ENCODE measurements at places on chromosomes 11 and 22.

- no peak for DNase-seq
These were observed 940 bp upstream of the C11orf91 start for GRCh38 chr11:33701302-33702230.

DNA sequence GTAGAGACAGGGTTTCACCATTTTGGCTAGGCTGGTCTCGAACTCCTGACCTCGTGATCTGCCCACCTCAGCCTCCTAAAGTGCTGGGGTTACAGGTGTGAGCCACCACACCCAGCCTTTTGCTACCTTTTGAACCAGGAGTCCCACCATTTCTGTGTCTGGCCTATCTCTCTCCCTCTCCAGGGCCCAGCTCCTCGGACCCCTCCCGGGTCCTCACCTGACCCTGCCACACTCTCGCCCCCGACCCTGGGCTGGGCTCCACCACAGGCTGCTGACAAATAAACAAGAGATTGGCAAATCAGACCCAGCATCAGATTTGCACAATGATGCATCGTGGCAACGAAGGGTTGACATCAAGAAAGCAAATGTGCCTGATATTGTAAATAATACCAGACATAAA, 8.8 kb downstream of the KRTAP5-5 start:
- DNase-seq, result no peak

DNA sequence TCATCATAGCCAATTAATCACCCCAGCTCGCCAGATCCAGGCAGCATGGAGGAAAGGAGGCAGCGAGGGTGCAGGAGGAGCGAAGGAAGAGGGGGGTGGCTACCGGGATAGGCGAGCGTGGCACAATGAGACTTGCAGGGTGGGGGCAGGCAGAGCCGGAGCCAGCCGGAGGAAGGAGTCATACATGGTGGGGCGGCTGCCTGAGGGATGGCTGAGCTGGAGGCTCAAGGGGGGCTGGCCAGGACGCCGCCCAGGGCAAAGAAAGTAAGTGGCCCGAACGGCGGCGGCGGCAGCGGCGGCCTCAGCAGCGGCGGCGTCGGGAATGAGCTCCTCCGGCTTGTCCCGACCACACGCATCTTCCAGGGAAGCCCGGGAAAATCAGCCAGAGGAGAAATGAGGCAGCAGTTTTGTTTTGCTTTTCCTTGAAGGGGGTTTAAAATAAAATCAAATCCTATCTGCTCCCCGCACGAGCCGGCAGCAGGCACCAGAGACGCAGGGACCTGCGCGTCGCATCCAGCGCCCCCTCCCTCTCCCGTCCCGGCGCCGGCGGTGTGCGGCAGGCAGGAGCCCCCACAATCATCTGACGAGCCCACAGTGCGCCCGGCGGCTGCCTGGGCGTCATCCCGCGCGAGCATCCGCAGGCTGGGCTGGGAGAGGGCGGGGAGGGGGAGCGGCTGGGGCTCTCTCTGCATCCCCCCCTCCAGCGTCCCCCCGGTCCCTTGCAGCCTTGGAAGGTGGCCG, 263.6 kb downstream of the CTTN start:
- DNase-seq, result no peak

GRCh38 chr11:25981998-25982397, 349.9 kb upstream of the ANO3 start:
- no peak for DNase-seq

GRCh38 chr22:47196166-47196849, 433.9 kb downstream of the TBC1D22A start:
- no peak for DNase-seq

DNA sequence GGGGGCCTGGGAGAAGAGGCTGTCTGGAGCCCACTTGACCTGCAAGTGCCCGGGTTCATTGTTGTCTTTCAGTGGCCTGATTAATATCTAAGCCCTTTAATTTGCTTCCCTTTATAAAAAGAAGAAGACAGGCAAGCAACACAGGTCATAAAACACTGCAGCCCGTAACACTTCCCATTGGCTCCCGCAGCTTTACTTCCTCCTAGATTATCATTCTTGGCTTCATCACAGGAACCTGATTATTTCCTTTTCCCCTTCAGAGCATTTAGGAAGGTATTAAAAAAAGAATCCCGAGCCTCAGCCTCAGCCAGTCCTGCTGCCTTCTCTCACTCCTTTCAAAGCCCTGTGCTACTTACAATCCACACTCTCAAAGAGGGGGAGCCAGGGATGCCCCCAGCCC, 183.2 kb downstream of the GRIK4 start:
- no peak for DNase-seq

DNA sequence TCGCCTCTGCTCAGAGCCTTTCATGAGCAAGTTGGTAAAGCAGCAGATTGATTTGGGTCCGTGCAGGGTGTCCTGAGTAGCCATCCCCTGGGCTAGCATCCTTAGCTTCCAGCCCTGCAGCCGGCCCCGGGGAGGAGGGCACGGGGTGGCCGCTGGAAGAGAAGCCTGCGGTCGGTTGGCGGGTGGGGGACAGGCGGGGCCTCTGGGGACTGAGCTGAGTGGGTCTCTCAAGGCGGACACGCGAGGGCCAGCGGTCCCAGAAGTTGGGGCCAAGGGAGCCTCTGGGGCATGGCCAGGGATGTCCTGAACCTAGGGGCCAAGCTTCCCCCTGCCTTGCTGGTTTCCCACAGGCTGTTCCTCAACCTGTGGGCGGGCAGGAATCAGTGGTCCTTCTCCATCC, 143.0 kb downstream of the TBC1D22A start:
- no peak for DNase-seq

DNA sequence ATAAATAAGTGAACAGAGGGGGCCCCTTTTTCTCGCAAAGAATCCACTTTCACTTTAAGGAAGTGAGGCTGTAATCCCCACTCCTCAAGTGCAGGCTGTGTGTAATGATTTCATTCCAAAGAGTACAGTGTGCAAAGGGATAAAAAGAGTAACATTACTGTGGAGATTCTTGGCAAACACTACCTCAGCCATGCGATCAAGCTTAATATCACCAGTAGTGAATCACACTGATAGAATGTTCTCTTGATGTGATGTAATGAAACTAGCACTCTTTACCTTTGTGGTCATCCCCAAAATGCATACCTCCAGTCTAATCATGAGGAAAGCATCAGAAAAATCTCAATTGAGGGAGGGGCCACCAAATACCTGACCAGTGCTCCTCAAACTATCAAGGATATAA, 246.1 kb upstream of the CHORDC1 start:
- no peak for DNase-seq

DNA sequence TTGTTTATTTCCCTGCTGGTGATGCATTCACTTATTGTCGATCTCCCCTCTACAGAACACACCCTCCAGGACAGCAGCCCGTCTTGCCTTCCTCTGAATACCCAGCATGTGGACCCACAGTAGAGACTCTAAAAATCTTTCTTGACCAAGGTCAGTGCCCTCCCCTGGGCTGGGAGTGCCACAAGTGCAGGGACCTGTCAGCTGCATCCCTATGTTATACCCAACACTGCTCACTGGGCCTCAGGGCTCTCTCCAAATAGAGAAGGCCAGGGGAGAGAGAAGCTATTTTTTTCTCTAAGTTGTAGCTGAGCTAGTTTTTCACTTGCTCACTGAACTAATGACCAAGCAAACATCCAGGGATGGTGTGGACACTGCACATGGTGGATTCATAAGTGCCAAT, 9.8 kb downstream of the KCNJ1 start:
- no peak for DNase-seq

DNA sequence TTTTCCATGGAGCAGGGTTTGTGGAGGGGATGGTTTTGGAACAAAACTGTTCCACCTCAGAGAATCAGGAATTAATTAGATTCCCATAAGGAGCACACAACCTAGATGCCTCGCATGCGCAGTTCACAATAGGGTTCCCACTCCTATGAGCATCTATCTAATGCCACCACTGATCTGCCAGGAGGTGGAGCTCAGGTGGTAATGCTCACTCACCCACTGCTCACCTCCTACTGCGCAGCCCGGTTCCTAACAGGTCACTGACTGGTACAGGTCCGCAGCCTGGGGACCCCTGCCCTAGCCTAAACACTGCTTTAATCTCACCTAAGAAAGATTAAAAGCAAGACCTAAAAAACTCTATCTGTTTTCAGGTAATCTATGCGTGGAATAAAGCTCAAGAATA, 553.0 kb downstream of the JRKL start:
- no peak for DNase-seq

GRCh38 chr11:11965656-11966353, 42.6 kb downstream of the DKK3 start:
- no peak for DNase-seq

DNA sequence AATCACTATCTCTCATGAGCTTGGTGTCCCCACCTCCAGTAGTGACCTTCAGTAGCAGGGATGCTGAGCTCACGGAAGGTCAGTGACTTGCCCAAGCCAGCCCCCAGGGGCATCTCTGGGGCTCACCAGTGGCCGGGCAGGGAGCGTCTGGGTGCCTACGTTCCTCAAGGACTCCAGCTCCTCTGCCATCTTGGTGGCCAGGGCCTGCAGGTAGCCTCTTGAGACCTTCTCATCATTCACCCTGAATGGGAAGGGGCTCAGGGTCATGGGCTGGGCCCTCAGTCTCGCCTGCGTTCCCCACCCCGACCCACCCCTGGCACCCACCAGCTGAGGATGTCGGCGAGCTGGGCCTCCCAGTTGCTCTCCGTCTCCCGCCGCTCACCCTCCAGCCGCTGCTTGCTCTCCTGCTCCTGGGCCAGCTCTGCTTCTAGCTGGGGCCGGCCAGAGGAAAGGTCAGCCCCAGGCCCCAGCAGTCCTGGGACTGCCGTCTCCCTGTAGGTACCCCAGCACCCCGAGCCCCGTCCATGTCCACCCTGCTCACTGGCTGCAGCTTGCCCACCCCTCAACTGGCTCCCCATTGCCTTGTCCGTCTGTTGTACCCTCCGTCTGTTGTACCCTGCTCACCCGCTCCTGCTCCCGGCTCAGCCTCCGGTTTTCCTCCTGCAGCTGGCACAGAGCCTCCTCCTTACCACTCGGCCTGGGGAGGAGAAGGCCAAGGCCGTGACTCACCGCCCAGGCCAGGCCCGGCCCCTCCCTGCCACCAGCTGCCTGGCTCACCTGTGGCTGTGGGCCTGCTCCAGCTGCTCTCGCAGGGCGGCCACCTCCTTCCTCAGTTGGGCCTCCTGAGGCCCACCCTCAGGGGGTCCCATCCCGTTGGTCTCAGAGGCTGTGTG, 9.5 kb downstream of the CDC42BPG start:
- no peak for DNase-seq

GRCh38 chr11:10441091-10441490, 14.0 kb upstream of the AMPD3 start:
- no peak for DNase-seq

- DNase-seq, result no peak
These were observed 348 bp downstream of the PLCB3 start for GRCh38 chr11:64251753-64252002.

- no peak for DNase-seq
These were observed 124.5 kb upstream of the SYT13 start for GRCh38 chr11:45410391-45411227.

DNA sequence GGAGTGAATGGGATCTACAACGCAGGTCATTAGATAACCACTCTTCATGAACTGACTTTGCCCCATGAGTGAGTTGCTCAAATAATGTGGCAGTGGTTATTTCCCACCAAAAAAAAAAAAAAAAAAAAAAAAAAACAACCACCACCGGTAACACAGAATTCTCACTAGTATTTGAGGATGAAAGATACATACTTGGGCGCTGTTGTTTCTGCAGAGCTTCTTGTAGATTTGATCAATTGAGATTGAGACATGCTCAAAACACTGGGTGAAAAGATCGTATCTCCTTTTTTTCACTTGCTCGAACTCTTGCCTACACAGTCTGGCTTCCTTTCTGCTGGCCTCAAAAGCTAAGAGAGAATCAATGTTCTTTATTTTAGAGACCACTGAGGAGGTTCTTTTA, 44.1 kb downstream of the FAM118A start:
- no peak for DNase-seq

DNA sequence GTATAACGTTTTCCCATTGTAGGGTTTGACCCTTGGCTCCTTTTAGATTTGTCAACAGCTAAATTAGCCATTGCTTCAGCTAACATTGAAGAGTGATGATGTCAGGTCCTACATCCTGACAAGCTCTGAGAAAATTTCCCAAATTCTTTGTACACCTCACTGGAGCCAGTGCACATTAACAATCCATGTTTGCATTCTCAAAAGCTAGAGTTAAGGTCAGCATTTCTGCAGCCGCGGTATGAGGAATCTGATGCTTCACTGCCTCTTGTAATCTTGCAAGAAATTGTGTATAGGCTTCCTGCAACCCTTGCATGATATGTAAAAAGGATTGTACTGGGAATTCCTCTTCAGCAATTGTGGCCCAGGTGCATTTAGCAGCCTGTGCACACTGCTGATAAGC, 33.1 kb upstream of the NCAM1 start:
- DNase-seq, result no peak

DNA sequence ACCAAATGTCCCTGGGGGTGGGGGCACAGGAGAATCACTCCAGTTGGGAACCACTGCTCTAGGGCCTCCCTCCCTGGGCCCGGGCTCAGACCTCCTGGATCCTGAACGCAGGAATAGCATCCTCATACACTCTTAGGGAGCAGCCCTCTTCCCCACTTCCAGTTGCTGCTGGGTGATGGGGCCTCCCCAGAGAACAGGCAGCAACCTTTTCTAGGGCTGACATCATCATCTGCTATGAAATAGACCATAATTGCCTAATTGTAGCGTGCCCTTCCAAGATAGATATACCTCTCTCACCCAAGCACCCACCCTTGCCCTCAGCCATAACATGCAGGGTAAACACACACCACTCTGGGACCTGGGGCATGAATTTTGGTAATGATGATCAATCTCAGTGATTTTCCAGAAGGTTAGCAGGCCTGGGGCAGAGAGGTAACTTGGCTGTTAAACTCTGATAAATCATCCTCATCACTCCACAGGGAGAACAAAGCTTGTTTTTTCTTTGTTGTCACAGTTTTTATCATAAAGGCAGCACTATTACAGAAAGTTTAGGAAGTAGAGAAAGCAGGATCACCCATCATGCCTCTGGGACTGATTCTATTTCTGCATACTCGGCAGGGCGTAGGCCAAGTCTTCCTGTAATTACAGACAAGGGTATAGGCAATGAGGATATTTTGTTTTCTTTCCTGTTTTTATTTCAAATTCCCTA, 88.3 kb upstream of the PRDM11 start:
- no peak for DNase-seq

- no peak for DNase-seq
These were observed 75.4 kb upstream of the KCNQ1OT1 start for GRCh38 chr11:2775083-2775625.

DNA sequence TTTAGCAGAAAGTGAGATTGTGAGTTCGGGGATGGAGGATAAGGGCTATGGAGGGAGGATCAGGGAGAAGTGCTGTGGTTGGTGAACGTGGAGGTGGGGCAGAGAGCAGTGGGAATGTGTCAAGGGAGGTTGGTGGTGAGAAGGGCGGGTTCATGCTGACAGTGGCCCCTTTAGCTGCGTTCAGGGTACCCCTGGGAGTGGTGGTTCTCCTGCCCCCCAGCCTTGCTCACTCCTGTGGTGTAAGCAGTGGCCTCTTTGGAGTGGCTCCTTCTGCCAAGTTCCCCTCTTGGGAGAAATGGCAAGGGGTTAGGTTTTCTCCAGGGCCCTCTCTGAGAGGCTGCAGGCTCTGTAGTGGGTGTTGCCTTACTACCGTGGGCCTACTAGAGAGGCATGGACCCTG, 16.1 kb upstream of the NECTIN1 start:
- no peak for DNase-seq

- no peak for DNase-seq
These were observed 786 bp upstream of the ANKRD42 start for GRCh38 chr11:83192606-83193245.
